Left cardiac atrium (tissue), 4 donors: ENCODE measurements at places on chromosomes 12 and 14. TPM values are rescaled to one million over a fixed set of nuclear protein-coding genes. Genes with fewer than 3 reads are reported as not detected.

GRCh38 chr12:7959278-7959677 is 23.3 kb upstream of the SLC2A3 start:
- no peak for DNase-seq

DNA sequence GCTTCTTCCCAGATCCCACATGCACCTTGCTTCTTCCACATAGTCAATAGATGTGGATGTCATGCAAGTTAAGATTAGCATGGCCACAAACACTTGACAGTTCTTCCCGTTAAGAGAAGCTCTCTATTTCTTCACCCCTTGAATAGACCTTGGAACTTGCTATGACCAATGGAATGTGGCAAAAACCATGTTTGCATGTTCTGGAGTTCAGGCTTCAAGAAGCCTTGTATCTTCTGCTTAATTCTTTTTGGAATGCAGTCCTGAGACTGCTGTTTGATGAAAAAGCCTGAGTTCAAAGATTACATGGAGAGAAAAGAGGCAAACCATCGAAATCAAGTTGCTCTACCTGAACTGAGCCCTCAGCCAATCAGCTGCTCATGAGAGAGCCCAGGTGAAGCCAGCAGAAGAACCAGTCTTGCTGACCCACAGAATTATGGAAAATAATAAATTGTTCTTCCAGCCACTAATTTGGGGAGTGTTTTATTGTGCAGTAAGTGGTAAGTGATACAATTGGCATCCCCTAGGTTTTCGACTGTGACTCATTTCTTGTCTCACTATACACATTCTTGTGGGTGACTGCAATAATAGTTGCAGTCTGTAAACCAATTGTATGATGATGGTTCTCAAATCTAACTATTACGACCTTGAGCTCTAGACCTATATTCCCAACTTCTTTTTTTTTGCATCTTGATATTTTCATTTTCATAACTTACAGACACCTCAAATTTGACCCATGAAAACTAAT is 12.6 kb downstream of the RASSF9 start:
- DNase-seq: no peak

The KCNA1 gene
- not detected for total RNA-seq

The IL31 gene
- not detected for total RNA-seq

DNA sequence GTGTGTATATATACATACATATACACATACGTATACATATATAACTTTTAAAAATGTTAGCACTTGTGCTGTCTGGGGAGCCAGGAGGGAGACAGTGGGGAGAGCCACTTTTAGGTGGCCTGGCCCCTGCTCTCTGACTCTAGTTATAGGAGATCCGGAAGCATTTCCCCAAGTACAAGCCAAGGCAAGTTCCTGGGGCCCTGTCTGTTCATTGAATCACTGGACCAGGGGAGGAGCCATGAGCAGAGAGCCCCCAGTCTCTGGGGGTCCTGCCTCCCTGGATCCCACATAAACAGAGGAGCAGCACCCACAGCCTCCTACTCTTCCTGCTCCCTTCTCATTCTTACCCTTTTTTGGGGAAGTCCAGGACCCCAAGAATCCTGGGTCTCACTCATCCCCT is 45.4 kb upstream of the TMED10 start:
- DNase-seq: no peak

The LTB4R gene
- 3.2 TPM for total RNA-seq

The PMCH gene
- total RNA-seq: not detected

The CTDSP2 gene
- 90.6 TPM for total RNA-seq

- DNase-seq: no peak
These were observed 55.9 kb upstream of the SRRM4 start for GRCh38 chr12:118925407-118925806.

DNA sequence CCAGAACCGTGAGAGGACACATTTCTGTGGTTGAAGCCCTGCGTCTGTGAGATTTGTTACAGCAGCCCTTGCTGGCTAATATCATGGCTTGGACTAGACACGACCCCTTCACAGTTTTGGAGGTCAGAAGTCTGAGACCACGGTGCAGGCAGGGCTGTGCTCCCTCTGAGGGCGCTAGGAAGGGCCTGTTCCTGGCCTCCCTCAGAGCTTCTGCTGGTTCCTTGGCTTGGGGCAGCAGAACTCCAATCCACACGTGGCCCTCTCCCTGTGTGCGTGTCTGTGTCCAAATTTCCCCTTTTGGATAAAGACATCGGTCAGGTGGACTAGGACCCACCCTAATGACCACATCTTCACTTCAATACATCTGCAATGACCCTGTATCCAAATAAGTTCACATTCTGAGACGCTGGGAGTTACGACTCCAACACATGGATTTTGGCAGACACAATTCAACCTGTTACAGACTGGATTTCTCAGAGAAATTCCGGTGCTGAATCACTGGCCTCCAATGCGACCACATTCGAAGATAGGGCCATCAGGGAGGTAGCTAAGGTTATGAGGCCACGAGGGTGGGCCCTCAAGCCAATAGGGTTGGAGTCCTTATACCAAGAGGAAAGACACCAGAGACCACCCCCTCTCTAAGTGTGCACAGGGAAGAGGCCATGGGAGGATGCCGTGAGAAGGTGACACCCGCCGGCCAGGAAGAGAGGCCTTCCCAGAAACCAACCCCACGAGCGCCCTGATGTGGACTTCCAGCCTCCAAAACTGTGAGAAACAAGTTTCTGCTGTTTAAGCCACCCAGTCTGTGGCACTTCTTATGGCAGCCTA is 43.6 kb upstream of the PPP2R5C start:
- no peak for DNase-seq

The PSMB5 gene
- total RNA-seq: 114 TPM

The TSPAN8 gene
- total RNA-seq: 1.2 TPM

The SDR9C7 gene
- not detected for total RNA-seq

DNA sequence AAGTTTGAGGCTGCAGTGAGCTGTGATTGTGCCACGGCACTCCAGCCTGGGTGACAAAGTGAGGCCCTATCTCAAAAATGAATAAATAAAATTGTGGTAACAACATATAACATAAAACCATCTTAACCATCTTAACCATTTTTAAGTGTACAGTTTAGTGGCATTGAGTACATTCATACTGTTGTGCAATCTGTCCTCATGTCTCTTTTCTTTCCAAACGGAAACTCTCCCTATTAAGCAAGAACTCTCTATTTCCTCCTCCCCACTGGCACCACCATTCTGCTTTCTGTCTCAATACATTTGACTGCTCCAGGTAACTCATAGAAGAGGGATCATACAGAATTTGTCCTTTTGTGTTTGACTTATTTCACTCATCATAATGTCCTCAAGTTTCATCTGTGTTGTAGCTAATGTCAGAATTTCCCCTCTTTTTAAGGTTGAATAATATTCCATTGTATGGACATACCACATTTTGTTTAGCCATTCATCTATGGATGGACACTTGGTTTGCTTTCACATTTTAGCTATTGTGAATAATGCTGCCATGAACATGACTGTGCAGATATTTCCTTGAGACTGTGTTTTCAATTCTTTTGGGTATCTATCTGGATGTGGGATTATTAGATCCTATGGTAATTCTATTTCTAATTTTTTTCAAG is 4.4 kb upstream of the MARK3 start:
- no peak for DNase-seq

The IFNG gene
- not detected for total RNA-seq

DNA sequence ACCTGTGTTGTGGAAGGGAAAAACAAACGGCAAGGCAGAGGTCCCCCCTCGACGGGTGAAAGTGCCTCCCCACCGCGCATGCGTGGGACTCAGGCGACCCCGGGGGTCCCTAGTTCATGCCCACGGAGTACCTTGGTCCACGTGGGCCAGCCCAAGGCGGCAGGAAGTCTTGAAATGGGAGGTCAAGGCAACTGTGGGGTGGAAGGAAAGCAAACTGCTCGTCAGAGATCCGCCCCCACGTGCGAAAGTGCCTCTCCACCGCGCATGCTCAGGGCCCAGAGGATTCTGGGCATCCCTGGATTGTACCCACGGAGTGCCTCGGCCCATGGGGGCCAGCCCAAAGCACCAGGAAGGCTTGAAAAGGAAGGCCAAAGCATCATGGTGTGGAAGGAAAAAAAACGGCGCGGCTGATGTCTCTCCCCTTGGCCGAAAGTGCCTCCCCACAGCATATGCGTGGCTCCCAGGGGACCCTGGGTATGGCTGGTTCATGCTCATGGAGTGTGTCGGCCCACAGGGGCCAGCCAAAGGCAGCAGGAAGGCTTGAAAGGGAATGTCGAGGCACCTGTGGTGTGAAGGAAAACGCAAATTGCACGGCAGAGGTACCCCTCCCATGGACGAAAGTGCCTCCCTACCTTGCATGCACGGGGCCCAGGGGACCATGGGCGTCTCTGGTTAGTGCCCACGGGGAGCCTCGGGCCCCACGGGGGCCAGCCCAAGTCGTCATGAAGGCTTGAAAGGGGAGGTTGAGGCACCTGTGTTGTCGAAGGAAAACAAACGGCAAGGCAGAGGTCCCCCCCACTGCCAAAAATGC is 369.7 kb downstream of the ALG10 start:
- DNase-seq: peak; percentile 3

The RPS6KA5 gene
- total RNA-seq: 8.1 TPM

- no peak for DNase-seq
These were observed 137.5 kb upstream of the KRAS start for GRCh38 chr12:25388183-25388582.

DNA sequence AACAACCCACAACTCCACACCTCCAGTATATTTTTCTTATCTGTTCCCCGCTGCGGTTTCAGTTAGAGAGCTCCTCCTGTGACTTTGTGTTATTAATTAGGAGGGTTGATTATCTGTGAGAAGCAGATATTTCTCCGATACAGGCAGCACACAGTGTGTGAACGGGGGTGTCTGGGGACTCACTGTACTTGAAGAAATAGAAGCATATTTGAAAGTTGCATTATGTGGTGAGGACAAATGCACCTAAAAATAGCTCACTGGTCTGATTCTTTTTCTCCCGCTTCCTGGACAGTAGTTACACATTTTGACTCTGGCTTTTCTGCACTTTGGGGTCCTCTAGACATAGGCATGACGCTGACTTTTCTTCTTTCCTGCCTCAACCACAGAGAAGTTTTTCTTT is 277.7 kb downstream of the VRK1 start:
- no peak for DNase-seq

- DNase-seq: peak; percentile 29
These were observed 46.9 kb downstream of the KLHL28 start for GRCh38 chr14:44914849-44915248.

DNA sequence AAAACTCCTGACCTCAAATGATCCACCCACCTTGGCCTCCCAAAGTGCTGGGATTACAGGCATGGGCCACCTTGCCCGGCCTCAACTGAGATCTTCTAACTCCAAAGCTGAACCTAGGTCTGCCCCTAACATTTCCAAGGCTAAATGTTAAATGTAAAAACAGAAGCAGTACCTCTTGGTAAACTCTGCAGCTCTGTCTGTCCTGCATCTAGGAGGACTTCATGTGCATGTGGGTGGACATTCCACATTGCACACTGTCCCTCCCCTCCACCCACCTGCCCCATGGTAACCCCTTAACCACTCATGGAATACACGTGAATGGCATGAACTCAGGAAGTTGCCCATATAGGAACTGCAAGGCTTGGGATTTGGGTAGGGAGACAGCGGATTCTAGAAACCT is 33.1 kb downstream of the SNX6 start:
- DNase-seq: no peak

DNA sequence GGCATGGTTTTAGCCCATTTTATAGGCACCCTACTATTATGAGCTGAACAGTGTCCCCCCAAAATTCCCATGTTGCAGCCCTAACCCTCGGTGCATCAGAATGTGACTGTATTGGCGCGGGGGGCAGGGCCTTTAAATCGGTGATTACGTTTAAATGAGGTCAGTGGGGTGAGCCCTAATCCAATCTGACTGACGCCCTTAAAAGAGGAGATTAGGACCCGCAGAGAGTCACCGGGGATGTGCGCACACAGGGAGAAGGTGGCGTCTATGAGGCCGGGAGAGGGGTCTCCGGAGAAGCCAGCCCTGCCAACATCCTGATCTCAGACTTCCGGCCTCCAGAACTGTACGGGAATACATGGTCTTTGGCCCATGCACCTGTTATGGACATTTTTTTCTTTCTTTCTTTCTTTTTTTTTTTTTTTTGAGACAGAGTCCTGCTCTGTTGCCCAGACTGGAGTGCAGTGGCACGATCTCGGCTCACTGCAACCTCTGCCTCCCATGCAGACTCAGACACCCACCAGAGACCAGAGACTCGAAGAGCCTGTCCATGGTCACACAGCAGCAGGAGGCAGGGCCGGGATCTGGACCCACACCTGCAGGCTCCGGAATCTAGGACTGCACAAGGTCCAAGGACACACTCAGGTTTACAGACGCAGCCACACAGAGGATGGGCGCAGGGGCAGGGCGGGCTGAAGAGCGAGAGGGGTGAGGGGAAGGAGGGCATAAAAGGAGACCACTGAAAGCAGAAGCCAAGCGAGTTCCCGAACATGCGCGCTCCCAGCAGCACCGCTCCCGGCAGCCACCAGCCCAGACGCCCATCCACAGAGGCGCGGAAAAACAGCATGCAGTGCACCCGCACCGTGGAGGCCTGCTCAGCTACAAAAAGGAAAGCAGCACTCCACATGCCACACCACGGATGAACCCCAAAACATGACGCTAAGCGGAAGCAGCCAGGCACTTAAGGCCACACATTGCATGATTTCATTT is 19.0 kb downstream of the SCARB1 start:
- no peak for DNase-seq

GRCh38 chr12:75814851-75815754 is 216.5 kb downstream of the PHLDA1 start:
- no peak for DNase-seq

DNA sequence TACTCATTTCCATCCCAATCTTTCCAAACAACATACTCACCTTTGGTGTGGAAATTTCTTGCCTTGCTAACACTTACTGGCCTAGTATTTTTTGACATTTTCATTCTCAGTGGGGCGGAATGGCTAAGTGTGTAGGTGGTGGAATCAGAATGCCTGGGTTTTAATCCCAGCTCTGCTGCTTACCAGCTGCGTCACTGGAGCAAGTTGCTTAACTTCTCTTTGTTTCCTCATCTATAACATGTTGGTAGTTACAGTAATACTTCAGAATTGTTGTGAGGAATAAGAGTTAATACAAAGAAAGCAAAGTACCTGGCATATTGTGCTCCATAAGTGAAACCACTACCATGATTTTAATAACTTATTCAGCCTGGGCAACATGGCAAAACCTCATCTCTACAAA is 3.0 kb upstream of the FAM177A1 start:
- DNase-seq: no peak

The OR8S1 gene
- not detected for total RNA-seq

The CBLN3 gene
- total RNA-seq: 2.2 TPM

DNA sequence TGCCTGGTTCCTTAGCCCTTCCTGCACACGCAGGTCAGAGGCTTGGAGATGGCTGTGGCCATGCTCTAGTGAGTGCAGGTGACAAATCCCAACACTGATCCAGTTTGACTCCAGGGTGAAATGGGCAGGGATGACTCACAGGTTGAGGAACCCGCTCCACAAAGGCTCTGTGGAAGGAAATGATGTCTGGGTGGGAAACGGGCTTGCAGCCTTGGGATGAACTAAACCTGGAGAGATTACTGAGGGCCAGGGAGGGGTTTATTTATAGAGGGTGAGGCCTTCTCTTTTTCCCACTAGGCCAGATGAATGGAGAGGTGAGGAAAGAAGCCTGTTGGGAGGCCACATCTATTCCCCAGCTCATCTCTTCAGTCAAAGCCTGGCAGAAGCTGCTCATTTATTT is 29.3 kb upstream of the EMP1 start:
- no peak for DNase-seq

The MFAP5 gene
- total RNA-seq: 120 TPM

The RD3L gene
- total RNA-seq: 11.6 TPM

GRCh38 chr14:72451054-72451972 is 442.6 kb downstream of the DPF3 start:
- no peak for DNase-seq

The SIRT4 gene
- 2.8 TPM for total RNA-seq
